NCI-H1092 treated with DMSO at 0.1 percent for 48 hours (cell line): ENCODE measurements at places on chromosomes 3 and 15.

DNA sequence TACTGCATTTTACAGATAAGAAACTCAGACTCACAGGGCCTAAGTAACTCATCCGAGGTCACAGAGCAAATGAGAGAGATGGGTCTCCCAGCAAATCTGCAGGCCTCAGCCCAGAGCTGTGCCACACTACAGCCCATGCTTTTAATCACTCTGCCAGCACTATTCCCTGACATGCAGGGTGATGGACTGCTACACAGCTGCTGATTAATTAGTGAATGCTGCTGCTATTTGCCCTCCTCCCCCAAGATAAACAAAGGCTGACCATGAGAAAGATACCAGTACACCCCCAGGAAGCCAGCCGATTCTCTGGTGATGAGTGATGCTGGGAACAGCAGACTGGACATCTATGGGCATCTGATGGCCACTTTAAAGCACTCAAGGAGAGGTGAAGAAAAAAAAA, 39.3 kb downstream of the RFTN1 start:
- DNase-seq: no peak

DNA sequence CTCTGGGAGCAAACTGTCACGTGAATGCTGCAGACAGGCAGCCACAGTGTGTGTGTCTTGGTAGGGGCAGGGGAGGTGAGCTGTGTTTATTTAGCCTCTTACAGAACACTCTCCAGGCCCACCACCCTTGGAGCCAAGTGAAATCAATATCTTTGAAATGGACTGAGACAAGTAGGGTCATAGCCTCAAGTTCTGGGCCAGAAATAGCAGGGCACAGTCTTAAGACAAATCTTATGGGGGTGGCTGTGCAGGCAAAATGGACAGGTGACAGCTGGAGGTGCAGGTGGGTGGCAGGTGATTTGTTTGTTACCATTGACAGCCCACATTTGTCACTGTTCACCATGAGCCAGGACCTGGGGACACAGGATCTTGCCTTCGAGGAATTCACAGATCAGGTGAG, 93.6 kb upstream of the NMNAT3 start:
- DNase-seq: no peak

DNA sequence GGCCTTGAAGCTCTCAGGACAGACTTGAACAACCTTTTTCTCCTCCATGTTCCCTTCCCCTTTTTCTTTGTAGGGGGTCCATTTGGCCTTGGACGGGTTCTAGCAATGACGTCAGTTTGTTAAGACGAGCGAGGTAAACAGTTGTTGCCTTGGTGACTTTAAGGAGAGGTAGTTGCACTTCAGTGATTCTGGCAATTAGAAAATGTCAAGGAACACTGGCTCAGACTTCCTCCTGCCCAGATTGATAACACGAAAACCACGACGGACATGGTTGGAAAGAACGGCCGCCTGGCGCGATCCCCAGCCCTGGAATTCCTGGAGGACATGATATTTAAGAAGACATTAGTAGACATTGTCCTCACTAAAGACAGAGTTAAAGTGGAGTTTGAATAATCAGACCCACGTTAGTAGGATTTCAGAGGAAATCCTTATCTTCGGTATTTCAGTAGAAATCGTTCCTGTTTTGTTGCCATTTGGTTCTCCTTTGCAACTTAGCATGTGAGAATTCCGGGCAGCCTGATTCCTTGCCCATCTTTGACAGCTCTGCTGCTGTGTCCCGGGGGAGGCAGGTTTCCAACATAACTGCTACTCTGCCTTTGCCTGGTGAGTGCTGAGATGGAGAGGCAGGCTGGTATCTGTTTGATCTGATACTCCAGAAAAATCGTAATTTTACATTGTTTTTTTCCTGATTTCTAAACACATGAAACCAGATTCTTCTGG, 87.3 kb downstream of the ST6GAL1 start:
- DNase-seq: no peak

GRCh38 chr3:14413381-14414071, 11.1 kb downstream of the SLC6A6 start:
- DNase-seq: no peak

GRCh38 chr3:42351207-42351606, 59.2 kb downstream of the LYZL4 start:
- DNase-seq: no peak

- no peak for DNase-seq
Observed at GRCh38 chr3:54262541-54262940, 140.2 kb downstream of the CACNA2D3 start.

- DNase-seq: no peak
Observed at GRCh38 chr15:29633971-29634370, 188.3 kb downstream of the TJP1 start.

DNA sequence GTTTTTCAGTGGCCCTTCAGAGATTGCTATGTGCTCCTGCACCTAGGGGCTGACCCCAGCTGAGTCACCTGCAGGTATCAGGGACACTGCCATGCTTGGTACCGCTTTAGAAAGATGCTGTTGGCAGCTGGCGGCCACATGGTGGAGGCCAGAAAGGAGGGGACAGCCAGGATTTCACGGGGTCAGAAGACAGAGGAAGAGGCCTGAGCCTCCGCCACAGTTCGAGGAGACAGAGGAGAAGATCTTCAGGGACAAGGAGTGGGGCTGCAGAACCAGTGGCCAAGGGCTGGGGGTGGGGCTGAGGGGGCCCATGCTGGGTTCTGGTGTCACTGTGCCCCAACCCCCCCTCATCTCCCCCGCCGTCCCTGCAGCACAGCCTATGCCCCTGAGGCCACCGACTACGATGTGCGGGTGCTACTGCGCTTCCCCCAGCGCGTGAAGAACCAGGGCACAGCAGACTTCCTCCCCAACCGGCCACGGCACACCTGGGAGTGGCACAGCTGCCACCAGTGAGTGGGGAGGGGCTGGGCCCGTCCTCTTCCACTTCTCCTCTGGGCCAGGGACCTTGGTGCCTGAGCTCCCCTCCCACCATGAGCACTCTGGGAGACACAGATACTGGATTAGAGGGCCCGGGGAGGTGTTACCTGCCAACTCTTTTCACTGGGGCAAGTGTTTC, 19.9 kb downstream of the LOXL1 start:
- no peak for DNase-seq

DNA sequence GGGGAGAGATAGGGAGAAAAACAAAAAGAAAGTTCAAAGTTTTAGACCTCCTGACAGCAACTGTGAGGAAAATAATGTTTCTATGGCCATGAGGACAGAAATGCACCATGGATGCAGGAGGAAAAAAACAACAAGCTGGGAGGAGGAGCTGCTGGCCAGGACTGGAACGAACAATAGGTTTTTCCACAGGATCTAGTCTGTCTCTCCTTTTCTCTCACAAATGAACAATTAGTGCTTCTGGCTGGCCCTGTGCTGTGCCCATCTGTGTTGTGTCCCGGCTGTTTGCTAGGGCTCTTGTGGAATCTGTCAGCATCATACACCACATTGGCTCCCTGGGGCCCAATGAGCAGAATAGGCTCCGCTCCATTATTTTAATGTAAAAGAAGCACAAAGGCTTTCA, 15.2 kb downstream of the GK5 start:
- DNase-seq: no peak

DNA sequence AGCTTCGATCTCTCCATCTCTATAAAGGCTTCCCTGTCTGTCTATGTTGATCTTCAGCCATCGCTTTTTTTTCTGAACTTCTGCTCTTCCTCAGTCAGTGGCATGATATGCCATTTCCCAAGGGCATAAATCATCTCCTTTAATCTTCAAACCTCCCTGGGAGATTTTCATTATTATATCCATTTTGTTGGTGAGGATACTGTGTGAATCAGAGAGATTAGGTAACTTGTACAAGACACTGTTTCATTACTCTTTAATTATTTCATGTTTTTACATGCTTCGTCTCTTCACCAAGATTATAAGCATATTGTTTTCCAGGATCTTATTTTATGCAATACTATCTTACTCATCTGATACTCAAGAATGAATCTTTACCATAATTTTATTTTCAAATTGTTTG, 124.8 kb upstream of the ATP11B start:
- DNase-seq: no peak

- no peak for DNase-seq
Observed at GRCh38 chr3:153513236-153513635, 351.2 kb downstream of the RAP2B start.

DNA sequence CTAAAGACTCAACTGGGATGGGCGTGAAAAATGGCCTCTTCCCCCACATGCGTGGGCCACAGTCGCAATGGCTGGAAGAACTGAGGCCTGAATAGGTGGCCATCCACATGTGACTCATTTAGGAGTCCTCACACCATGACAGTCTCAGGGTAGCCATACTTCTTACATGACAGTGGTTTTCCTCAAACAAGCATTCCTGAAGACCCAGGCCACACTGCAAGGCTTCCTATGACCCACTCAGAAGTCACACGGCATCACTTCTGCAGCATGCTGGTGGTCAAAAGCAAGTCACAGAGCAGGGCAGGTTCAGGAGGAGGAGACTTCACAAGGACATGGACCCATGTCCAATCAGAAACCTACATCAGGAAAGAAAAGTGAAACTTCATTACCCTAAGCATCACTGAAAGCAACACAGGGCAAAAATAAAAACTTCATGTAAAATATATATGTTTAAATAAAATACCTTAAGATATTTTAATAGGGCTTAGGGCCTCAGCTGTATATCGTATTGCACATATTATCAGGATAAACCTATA, 257.1 kb downstream of the OPA1 start:
- DNase-seq: no peak

- DNase-seq: peak; percentile 37
Observed at GRCh38 chr15:71651750-71652186, 158.6 kb upstream of the NR2E3 start.

- DNase-seq: peak; percentile 25
Observed at GRCh38 chr15:46856839-46857502, 860.3 kb upstream of the SEMA6D start.

GRCh38 chr15:63983061-63983711, 63.1 kb downstream of the DAPK2 start:
- no peak for DNase-seq

DNA sequence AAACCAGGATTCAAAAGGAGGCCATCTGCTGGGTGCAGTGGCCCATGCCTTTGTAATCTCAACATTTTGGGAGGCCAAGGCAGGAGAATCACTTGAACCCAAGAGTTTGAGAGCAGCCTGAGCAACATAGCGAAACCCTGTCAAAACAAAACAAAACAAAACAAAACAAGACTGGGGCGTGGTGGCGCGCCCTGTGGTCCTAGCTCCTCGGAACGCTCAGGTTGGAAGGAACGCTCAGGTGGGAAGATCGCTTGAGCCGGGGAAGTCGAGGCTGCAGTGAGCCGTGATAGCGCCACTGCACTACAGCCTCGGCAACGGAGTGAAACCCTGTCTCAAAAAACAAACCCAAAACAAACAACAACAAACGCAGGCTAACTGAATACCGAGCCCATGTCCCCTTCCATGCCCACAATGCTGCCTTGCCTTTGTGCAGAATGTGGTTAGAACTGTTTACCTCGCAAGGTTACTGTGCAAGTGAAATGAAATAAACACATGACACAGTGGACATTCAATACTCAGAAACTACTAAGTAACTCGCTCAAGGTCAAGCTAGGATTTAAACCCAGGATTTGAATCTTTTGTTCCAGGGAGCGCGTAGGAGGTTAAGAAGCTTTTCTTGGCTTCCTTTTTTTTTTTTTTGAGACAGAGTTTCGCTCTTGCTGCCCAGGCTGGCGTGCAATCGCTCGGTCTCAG, 766 bp upstream of the EMC4 start:
- DNase-seq: no peak

GRCh38 chr3:67580430-67581000, 73.9 kb downstream of the SUCLG2 start:
- DNase-seq: no peak

DNA sequence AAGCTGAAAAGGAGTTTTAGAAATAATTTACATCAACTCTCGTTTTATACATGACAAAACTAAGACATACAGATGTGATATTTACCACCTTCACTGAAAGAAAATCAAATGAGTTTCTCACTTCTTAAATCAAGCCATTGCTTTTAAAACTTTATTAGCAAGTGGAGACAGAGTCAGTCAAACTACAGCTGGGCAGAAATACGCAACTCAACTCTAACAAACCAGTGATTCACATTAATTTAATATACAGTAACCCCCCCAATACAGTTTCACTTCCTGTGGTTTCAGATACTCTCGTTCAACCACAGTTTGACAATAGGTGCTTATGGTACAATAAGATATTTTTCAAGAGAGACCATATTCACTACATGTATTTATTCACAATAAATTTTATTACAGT, 477.1 kb downstream of the MAGI1 start:
- DNase-seq: no peak

DNA sequence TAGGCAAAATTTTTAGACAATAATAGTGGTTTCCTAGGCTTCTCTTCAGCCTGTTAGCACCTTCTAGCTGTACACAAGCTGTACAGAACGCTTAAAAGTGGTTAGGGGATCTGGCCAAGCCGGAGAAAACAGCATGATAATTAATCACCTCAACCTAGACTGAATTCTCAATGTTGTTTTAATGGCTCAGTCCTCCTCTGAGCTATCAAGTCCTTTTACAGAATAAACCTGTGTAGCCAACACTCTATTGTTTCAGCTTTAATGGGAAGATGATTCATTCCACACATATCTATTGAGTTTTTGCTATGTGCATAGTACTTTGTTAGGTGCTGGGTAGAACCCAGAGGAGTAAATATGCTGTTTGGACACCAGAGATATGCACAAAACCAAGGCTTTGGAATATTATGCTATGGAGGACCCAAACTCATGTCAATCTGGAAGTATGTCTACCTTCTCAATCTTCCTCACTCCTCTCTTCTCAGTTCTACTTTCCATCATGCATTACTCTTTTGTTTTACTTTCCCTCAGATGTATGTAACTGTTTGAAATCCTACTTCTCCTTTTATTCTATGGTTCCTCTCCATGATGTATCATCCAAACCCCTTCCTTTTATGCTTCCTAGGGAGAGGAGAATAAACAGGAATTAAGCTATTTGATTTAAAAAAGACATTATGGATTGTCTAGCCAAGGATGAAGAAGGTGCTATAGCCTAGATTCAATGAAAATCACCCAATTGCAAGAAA, 27.6 kb upstream of the UBE2E2 start:
- DNase-seq: no peak

DNA sequence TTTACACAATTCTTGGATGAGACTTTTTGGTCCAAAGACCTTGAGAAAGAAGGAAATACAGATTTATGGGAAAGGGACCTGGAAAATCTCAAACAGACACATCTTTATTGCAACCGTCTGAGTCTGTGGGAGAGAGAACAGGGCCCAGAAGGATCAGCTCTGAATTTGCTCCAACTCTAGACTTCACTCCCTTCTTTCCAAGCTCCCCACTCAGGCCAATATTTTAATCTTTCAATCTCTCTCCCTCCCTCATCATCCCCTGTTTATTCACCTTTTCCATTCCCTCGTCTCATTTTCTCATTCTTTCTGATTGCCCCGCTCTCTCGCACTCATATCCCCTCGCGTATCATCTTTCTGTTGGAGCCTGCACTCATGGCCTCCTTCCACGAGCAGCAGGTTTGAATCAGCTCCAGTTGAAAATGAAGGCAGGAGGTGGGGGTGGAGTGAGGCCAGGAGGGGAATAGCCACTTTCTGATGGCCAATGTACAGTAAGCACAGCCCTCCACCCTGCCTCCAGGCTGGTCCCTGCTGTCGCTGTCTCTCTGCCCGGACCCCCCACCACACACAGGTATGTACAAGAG, 63.6 kb upstream of the BOC start:
- DNase-seq: peak; percentile 96
